Vagina (tissue), 2 donors: ENCODE measurements at places on chromosomes 16 and 17.

DNA sequence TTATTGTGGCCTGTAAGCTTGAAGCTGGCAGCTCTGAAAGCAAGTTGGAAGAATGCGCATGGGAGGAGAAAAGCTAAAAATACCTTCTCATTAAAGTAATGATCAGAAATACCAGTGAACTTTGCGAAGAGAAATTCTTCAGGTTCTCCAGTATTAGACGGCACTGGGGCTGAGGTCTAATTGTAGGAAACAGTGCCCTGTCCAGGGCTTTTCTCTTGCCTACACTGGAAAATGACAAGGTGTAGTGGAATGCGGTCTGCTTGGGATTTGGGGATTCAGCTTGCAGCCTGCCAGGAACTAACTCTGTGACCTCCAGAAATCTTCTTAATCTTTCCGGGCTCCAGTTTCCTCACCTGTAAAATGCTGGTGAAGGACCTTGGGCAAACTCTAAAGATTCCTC lies 53.3 kb upstream of the KCNJ16 start:
- DNase-seq: no peak

GRCh38 chr17:68294196-68294555 lies 2.9 kb downstream of the ARSG start:
- DNase-seq: no peak

- DNase-seq: no peak
Measured at GRCh38 chr16:30184096-30184890, 891 bp downstream of the CORO1A start.

- no peak for DNase-seq
Measured at GRCh38 chr16:86710602-86710950, 132.2 kb downstream of the FOXL1 start.

DNA sequence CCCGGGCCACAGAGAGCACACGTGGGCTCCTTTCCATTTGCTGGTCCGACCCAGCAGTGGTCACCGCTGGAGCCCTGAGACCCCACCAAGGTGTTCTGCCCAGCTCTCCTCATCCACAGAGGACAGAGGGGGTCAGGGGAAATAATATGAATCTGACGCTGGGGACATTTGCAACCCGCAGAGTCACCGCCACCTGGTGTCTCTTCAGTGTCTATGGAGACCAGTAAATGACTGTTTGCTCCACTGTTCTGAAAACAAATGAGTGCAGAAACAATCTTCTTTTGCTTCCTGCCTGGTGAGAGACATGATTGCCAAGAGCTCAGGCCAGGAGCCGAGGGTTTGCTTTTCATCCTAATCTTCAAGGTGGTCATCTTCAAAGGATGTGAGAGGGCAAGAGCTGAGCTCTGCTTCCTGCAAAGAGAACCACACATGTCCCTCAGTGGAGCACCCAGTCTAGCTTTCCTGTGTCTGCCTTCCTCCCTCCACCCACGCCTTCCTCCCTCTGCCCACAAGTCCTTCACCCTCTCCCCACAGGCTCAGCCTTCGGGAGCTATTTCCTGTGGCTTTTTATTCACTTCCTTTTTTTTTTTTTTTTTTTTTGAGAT lies 14.7 kb upstream of the KLHDC4 start:
- no peak for DNase-seq

GRCh38 chr16:75754141-75754540 lies 27.9 kb upstream of the CPHXL start:
- DNase-seq: no peak

GRCh38 chr17:37187262-37187661 lies 188.5 kb upstream of the C17orf78 start:
- no peak for DNase-seq

DNA sequence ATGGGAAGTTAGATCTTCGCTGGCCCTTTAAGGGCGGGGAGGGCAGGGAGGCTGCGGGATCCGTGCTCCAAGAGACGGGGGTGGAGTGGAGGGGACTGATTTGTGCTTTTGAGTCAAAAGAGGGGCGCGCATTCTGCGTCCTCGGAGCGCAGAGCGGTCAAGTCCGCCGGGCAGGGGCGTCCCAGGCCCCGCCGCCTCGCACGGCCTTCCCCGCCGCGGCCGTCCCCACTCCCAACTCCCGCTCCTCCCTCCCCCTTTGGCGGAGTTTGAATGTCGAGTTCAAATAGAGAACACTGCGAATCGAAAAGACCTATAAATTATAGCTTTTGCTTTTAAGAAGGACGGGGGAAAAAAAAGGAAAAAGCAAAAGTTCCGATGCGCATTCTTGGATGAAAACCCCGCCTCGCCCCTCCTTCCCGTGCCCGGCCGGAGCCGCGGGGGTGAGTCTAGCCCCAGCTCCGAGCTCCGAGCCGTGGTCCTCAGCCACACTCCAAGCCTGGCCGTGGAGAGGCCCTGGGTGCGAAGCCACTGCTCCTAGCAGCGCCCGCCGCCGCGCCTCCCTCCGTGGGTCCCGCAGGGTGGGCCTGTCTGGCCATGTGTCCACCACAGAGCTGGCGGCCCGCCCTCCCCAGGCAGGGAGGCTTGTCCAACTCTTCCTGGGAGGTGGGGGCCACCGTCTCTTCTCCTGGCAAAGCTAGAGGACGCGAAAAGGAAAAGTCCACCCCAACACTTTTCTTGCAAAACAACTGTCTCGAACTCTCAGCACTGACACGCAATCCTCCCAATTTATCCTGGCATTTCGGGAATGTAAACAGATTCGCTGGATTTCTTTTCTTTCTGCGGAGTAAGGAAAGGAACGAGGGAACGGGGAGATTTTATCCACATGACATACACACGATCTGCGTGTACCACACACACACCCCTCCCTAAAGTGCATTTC lies 3.6 kb downstream of the CBX8 start:
- DNase-seq: no peak

- no peak for DNase-seq
Measured at GRCh38 chr16:13324851-13325250, 423.5 kb downstream of the SHISA9 start.

GRCh38 chr17:44970136-44970741 lies 2.1 kb upstream of the C1QL1 start:
- DNase-seq: no peak

DNA sequence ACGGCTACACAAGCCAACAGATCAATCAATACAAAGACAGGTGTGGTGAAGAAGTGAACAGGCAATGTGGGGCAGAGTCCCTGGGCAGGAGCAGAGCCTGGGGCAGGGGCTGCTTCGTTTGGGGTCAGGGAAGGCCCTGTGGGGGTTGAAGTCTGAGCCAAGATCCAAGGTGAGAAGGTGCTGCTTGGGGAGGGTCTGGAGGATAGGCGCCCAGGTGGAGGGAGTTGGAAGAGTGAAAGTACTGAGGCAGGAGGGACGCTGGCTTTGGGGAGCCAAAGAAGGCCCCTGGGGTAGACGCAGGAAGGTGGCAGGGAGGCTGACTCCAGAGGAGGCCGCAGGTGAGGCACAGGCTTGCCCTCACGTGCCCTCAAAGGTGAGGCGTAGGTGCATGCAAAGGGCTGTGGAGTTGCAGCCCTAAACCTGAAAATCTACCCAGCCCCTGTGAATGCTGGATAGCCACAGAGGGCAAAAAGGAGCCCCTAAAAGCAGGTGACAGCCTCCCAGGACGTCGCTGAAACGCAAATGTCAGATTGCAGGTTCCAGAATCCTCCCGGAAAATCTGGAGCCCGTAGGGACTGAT lies 33.3 kb downstream of the WFDC1 start:
- DNase-seq: no peak

- DNase-seq: no peak
Measured at GRCh38 chr16:3876695-3877094, 3.8 kb downstream of the CREBBP start.

DNA sequence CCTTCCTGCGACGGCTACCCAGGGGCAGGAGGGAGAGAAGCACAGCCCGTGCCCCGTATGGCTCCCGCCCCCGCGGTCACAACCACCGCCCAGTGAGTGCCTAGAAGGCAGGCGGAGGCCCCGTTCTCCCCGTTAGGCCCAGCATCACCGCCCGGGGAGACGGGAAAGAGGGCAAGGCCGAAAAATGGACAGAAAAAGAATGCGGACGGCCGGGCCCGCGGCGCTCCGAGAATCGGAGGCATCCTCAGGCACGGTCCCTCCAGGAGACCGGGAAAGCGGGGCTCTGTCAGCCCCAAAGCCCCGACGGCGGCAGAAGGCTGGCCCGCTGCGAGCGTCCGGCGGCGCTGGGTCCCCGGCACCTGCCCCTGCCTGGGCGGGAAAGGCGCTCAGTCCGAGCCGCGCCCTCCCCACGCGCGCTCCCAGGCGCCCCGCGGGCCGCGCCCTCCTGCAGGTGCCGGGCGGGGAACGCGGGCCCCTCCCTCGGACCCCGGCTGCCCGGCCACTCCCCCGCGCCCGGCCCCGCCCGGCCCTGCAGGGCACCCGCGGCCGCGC lies 407 bp downstream of the MCRIP1 start:
- DNase-seq: no peak

DNA sequence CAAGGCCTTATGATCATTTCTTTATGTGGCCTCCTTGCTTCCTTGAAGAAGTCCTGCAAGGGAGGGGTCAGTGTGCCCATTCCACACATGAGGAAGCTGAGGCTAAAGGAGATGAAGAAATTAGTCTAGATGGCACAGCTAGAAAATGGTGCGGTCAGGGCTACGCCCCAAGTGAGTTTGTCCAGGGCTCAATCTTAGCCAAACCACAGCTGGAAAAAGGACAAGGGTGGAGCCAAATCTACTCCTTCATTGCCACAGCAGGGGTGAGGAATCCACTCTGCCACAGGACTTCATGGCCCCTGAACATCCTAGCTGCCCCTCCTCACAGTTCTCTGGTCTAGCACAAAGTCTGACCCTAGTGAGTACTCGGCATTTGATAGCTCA lies 16.2 kb downstream of the BEAN1 start:
- DNase-seq: no peak

GRCh38 chr16:11015076-11015475 lies 70.7 kb downstream of the CLEC16A start:
- DNase-seq: no peak

GRCh38 chr16:621526-622105 lies 9.2 kb upstream of the WFIKKN1 start:
- DNase-seq: no peak

GRCh38 chr17:34811561-34811960 lies 149.7 kb downstream of the CCT6B start:
- no peak for DNase-seq

- DNase-seq: no peak
Measured at GRCh38 chr16:23729503-23730424, 16.7 kb upstream of the ERN2 start.

GRCh38 chr17:80693511-80693910 lies 148.9 kb downstream of the RPTOR start:
- no peak for DNase-seq

DNA sequence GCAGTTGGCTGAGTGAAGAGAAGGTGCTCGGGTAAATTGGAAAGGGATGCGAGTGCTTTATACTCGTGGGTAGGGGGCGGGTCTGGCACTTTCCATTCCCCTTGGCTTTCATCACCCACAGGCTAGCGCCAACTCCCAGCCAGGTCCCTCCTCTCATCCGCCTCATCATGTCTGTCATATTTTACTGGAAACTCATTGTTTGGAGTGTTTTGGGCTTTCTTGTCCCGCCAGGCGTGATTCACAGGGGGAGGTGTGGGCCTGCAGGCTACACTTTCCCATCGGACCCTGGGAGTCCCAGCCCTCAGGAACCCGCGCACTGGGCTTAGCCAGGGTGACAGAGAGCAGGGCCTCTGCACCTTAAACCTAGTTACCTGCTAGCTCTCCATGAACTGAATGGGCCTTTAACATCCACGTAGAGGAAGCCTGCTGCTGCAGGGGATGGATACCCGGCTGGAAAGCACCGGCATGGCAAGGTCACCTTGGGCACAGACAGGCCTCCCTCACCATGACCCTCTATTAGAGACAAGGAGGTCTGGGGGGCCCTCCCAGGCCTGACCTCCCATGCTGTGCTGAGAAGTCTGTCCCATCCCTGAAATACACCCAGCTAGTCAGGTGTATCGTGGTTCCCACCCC lies at the start of gene KRT14:
KRT14 (minus strand) TSS at position 33 of the 633 bp plus-strand sequence. CDS start 61 bp downstream, outside the sequence.
- DNase-seq: no peak

DNA sequence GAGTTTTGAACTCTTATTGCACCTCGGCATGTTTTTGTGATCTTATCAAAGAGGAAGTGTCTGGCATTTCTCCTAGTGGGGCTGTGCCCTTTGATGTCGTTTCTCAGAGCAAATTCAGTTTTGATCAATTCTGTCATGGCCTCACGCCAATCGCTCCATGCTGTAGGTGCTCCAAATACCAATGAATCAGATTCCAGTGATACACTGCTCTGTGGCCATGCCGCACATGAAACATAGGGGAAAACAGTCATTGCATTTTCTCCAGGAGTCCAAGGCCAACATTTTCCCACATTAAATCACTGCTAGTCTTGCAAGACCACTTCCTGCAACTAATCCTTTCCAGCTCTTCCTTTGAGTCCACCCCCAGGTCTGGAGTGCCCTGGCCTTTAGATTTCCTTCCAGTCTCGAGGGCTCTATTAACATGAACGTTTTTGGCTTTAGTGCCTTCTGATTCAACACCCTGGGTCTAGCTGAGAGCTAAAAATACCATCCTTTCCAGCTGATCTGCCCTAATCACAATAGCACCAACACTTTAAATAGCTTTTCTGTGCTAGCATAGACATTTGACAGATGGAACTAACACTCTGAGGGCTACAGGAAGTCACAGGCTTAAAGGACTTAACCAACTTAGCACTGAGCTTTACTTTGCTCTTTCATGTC lies 18.2 kb upstream of the RASL10B start:
- DNase-seq: no peak

GRCh38 chr17:15779119-15779518 lies 47.0 kb downstream of the TBC1D26 start:
- no peak for DNase-seq

DNA sequence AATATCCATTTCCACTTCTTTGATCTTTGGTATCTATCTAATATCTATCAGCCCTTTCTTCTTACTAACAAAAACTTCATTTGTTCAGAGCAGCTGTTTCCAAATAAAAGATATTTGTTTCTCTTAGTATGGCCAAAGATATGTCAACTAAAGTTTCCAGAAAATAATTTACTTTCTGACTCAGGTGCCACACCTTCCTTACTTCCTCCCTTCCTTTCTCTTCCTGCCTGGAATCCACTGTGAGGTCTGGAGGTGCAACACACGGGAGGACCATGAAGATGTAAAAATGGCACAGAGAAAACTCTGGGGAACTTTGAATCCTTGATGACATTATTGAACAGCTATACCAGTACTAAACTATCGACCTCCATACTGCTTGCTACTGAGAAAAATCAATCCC lies 14.0 kb downstream of the MED13 start:
- DNase-seq: no peak

DNA sequence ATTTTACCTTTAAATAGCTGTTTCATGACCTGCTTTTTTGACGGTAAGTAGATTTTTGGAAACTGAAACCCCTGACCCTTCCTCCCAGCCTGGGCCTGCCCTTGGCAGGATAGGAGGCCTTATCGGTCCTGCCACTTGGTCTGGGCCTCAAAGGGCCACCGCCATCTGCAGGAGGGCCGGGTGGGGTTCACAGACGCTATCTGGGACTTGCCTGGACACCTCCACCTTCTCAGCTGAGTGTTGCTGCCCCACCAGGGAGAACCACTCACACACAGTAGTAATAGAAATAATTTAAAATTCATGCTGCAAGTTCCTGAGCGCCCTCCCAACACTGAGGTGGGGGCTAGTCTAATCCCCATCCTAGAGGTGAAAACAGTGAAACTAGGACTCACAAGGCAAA lies 4.6 kb upstream of the NPRL3 start:
- no peak for DNase-seq

GRCh38 chr16:11619327-11619851 lies 32.7 kb upstream of the LITAF start:
- no peak for DNase-seq

- DNase-seq: no peak
Measured at GRCh38 chr17:50440172-50440837, 14.3 kb downstream of the ACSF2 start.
